GM18507 (cell line): ENCODE measurements at places on chromosomes 7 and 10.

DNA sequence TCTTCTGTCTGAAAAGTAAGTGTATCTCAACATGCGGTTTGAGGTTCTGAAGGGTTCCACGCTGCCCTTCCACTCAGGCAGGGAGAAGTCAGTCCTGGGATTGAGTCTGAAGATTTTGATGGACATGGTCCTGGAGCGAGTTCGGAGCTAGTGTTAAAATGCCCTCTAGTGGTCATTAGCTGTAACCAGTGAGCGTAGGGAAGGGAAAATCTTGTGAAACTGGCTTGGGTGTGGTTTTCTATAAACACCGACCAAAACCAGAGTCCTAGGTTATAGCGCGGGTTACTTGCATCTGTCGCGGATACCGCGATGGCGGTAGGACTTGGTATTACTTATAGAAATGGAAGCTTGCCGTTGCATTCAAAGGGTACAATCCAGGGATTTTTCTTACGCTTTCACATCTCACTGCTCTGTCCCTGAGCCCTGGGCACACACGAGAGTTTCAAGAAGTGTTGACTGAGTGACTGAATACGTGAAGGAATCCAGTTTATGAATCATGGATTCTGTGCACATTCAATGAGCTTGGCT is 348.2 kb upstream of the C7orf33 start:
- DNase-seq = no peak

- DNase-seq = no peak
Measured at GRCh38 chr7:112296432-112296831, 89.9 kb downstream of the ZNF277 start.

DNA sequence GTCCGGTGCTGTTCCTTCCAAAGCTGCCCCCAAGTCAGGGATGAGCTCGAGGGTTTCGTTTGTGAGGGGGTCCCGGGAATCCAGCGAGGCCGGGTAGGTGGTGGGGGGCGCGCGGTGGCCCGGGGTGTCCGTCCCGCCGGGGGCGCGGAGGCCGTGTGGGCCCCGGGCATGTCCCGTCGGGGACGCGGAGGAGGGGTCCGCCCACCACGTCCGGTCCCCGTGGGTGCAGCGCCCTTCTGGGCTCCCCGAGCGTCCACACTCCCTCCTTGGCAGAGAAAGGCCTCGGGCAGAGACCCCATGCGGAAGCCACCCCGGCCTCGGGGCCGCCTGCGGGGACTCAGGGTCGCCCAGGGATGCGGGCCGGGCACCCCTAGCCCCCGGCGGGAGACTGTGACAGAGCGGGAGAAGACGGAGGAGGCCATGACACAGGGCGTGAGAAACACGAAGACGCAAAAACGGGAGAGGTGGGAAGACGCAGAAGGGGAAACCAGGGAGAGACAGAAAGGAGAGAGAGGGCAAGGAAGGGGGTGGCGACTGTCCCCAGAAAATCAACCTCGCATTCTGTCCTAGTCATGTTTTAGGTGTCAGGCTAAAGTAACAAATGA is 640 bp upstream of the ZNF425 start:
- peak; percentile 45 for DNase-seq

DNA sequence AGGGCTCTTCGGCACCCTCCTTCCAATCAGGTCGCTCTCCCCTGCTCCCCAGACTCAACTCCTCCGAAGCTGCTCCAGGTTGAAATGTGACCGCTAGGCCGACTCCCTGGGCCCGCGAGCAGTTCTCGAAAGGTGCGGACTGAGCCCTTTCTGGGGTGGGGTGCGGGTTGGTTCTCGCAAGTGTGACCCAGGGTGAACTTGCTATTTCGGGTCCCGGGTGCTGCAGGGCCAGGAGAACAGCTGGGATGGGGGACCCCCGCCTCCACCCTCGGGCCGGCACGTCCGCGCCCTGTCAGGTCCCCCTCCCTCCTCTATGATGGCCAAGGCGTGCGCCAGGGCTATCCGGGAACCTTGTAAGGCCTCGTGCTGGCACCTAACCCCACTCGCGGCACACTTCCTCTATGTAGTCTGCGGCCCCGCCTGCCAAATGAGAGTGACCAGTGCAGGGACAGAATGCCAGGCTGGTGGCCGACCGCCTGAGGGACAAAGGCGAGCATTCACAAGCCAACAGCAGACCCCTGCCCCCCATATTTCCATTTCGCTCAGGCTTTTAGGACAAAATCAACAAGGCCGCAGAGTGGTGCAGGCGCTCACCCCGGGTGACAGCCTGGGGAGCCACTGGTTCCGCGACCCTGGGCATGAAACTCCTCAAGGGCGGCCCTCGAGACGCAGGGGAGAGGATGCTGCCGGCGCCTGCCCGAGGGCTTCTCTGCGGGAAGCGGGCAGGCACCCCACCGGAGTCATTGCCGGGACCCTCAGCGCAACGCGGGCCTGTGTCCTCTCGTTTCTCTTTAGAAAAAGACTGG is 13.7 kb upstream of the HOXA13 start:
- DNase-seq = no peak

DNA sequence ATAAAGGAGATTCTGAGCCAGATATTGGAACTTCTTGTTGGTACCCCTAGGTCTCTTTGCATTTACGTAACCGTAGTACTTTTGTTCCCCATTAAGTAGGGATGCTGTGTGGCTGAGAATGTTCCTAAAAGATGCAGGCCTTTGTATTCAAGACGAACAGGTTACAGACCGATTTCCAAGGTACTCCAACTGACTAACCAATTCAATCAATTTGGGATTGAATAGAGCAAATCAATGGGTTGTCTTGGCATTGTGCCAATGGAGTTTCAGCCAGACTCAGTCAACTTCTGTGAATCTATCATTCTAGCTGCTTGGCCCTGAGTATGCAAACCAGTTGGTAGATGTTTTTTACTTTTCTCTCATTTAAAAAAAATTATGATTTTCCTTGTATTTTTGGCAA is 347.3 kb upstream of the NPVF start:
- DNase-seq = no peak

- no peak for DNase-seq
Measured at GRCh38 chr10:98295907-98296306, 27.9 kb upstream of the LOXL4 start.
